AG10803 (cell line): ENCODE measurements at places on chromosomes 16 and 17.

- no peak for DNase-seq
Observed at GRCh38 chr16:12225255-12225654, 248.7 kb downstream of the SNX29 start.

DNA sequence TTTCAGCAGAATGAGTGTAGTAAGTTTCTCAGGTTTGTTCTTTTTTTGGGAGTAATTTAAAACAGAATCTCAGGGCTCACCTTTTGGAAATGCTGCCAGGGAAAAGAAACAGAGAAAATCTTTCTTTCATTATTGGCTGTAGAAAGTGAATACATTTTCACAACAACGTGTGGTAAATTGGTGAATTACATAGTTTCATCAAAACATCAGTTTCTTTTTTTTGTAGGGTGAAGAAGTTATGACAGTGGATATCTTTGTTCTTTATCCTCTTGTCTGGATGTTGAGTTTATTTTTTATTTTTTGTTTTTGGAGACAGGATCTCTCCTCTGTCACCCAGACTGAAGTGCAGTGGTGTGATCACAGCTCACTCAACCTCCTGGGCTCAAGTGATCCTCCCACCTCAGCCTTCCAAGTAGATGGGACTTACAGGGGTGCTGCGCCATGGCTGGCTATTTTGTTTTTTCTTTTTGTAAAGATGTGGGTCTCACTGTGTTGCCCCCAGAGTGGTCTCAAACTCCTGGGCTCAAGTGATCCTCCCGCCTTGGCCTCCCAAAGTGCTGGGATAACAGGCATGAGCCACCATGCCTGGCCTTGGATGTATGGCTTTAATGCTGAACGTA is 2.4 kb downstream of the ZNF267 start:
- DNase-seq: no peak

DNA sequence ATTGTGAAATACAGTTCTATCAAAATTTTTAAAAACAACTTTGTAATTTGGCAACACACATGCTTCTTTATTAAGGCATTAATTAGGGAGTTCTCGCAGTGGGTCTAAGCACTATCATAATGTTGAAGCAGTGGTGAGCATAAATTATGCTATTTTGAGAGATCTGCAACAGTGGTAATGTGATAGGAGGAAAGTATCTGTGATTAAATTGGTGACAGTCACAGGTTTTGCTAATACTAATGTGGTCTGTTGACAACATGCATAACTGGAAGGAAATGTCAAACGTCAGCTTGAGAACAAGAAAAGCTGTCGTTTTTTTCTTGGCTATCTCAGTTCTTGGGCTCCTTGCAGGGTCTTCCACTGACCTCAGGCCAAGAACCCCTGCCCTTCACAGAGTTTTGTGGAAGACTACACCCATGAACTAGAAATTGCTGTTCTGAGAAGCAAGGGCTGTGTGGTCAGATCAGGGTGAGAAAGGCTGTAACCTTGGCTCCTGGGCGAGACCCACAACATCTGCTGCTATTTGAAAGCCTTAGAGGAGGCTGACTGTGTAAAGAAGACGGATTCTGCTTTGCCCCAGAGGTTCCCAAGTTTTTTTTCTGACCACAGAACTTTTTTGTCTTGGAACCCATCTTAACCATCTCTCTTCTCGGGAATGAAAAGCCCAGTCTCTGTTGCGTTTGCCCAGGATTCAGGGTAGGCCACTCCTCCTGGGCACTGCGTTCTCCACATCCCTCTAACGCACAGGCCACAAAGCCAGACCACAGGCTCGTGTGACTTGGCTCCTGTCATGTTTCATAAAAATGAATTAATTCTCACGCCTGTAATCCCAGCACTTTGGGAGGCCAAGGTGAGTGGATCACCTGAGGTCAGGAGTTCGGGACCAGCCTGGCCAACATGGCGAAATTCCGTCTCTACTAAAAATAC is 13.9 kb downstream of the ATP2A1 start:
- no peak for DNase-seq

DNA sequence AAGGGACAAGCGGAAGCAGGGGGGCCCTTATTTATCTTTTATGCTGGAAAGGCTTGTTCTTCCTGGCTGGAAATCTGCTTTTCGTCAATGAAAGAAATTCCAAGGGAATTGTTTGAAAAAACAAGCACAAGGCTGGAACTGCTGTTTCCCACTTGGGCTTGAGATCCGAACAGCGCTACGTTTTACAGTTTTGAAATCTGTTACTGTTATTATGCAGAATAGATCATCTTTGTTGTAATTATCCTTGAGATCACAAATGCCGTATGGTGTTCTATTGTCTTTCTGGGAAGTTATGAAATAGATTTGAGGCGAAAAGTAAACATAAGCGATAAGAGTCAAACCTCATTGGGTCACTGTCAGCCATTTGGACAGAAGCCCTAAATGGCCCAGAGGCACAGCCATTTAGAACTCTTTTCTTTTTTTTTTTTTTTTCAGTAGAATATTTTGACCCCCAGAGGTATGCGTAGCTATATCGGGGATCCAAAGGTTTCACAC is 223.3 kb downstream of the IRX3 start:
- no peak for DNase-seq

- peak; percentile 62 for DNase-seq
Observed at GRCh38 chr17:32445074-32445415, 735 bp downstream of the PSMD11 start.

- no peak for DNase-seq
Observed at GRCh38 chr16:57950382-57950781, 20.5 kb downstream of the CNGB1 start.

DNA sequence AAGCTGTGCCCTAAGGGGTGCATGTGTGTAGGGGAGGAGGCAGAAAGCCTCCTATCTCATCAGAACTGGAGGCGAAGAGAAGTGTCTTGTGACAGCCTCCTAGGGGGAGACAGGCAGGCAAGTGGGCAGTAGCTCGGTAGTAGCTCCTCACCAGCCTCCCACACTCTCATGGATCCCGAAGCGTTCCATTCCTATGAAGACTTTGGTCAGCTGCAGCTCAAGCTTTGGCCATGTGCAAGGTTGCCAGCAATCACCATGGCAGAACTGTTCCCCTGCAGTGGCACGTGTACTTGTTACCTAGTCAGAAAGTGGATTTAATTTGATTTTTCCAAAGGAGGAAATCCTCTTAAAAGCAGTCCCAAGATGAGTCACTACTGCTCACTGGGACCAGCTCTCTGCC is 6.7 kb downstream of the MRPL58 start:
- no peak for DNase-seq

- DNase-seq: no peak
Observed at GRCh38 chr17:18933102-18934058, 18.6 kb upstream of the SLC5A10 start.
